ENCODE measurements at places on chromosomes 3 and 15. TPM values are rescaled to one million over a fixed set of nuclear protein-coding genes. Genes with fewer than 3 reads are reported as not detected.

Gene RPL22L1
- 150 TPM for total RNA-seq

Gene GABRA5
- total RNA-seq, result 5.9 TPM

GRCh38 chr3:94303897-94304296 lies 241.0 kb downstream of the NSUN3 start:
- DNase-seq, result no peak

DNA sequence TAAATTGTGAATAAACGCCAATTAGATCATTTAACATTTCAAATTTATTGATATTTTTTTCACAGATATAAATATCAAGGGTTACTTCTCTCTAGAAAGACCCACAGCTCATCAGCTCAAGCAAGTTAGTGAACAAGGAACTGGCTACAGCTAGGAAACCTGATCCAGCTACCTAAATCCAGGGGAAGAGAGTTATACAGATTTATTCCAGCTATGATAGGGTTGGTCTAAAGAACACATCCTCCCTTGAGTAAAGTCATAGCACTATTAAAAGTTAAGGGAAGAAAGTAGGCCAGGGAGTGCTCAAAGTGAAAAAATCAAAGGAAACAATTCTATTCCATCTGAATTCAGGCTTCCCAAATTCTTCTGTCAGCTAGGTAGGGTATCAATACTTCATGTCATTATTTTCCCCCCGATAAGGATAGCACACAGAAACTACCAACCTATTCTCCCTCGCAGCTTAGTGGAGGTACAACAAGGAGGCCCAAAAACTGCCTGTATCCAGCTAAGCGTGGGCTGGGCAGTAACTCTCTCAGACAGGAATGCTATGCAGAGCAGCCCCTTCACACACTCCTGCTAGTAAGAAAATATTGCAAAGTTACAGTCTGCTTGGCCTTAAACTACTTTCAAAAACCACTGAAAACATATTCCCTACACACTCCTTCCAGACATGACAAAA lies 44.0 kb downstream of the DCUN1D1 start:
- no peak for DNase-seq

GRCh38 chr3:15040844-15041243 lies 24.3 kb downstream of the MRPS25 start:
- no peak for DNase-seq

DNA sequence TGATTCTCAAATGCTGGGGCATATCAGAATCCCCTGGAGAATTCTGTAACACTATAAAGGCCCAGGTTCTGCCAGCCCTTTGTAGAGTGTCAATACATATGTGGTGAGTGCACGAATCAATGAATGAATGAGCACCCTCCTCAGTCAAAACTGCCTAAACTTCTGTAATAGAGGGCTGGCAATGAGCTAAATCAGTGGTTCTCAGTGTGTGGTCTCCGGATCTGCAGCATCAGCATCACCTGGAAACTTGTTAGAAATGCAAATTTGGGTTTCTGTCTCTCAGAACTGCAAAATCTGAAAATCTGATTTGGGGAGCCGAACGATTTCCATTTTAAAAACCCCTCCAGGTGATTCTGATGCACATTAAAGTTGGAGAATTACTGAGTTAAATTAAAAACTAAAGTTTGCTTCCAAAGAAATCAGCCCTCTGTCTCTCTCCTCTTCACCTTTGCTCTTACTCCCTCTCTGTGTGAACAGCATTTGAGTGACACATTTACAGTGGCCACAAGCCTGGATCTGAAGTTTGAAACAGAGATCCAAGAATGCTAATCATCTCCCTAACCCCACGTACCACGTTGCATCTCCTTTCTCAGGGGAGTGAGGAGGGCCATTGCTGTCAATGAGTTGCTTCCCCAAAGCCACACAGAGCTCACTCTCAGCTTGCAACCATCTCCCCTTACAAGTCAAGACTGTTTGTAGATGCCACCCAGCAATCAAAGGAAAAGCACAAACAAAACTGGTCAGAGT lies 109.5 kb downstream of the STAC start:
- DNase-seq, result no peak

- no peak for DNase-seq
Measured at GRCh38 chr3:52291508-52292181, 4.0 kb downstream of the GLYCTK start.

DNA sequence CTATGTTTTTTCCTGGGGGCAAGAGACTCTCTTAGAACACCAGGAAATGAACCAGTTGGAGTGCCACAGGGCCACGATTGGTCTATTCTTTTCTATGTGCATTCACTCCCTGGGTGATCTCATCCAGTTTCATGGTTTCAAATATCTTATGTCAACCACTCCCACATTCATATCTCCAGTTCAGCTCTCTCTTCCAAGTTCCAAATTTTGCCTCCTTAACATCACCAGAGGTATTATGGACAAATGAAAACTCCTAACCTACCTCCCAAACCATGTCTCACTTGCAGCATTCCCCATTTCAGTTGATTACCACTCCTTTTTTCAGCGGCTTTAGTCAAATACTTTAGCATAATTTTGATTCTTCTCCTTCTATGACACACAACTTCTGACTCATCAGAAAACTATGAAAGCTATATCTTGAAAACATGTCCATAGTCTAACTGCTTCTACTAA lies 203.1 kb upstream of the SEMA6D start:
- peak; percentile 29 for DNase-seq

GRCh38 chr3:194949592-194949991 lies 263.9 kb downstream of the FAM43A start:
- no peak for DNase-seq
